ENCODE measurements at places on chromosomes 7 and 10.

DNA sequence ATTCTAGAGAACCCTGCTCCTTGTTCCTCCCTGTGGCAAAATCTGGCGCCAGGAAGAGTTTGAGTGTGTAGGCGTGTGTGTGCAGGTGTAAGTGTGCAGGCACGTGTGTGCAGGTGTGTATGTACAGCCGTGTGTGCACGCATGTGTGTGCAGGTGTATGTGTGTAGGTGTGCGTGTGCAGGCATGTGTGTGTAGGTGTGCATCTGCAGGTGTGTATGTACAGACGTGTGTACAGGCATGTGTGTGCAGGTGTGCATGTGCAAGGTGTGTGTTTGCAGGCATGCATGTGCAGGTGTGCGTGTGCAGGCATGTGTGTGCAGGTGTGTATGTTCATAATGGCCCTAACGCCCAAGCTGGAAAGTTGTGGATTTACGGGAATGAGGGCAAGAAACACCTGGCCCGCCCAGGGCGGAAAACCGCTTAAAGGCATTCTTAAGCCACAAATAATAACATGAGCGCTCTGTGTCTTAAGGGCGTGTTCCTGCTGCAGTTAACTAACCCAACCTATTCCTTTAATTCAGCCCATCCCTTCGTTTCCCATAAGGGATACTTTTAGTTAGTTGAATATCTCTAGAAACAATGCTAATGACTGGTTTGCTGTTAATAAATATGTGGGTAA lies 34.1 kb downstream of the KCTD7 start:
- no peak for DNase-seq

DNA sequence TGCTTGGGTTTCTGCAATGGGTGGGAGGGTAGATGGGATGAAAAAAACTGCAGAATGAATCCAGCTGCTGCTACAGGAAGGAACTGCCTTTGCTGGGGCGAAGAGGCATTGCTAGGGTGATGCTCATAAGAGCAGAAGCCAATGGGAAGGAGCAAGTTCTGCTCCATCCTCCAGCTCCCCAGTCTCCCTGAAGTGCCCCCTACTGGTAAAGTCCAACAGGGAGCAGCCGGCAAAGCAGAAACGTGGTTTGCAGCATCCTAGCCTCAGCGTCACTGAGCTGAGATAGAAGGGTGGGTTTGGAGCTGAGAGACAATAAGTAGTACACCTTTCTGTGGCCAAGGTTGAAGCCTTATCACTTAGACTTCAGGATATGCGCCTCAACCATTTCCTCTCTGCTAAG lies 220.5 kb downstream of the CCSER2 start:
- DNase-seq = no peak

GRCh38 chr7:87635921-87636320 lies 7.7 kb downstream of the RUNDC3B start:
- DNase-seq = no peak

GRCh38 chr10:111161109-111161874 lies 84.5 kb downstream of the ADRA2A start:
- DNase-seq = no peak

DNA sequence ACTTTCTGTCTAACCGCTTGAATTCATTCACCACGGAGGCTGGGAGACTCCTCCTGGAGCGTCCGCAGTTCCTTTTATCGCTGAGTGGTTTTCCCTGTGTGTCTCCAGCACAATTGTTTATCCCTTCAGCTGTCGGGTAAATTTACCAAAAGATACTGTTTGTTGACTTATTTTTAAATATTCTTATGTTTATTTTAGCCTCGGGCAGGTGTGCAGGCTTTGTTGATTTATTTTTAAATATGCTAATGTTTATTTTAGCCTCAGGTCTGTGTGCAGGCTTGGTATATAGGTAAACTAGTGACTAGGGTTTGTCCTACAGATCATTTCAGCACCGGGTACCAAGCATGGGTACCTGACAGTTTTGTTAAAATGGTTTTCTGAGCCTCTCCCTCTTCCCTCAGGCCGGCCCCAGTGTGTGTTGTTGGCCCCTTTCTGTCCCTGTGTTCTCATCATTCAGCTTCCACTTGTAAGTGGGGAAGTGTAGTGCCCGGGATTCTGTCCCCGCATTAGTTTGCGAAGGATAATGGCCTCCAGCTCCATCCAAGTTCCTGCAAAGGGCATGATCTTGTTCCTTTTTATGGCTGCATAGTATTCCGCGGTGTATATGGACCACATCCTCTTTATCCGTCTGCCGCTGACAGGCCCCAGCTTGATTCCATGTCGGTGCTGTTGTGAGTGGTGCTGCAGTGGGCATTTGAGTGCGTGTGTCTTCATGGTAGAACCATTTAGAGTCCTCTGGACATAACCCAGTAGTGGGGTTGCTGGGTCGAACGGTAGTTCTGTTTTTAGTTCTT lies 5.3 kb downstream of the GET4 start:
- no peak for DNase-seq
